ENCODE measurements at places on chromosomes 11 and 22. TPM values are rescaled to one million over a fixed set of nuclear protein-coding genes. Genes with fewer than 3 reads are reported as not detected.

- DNase-seq: no peak
These were observed 12.9 kb upstream of the SORL1-AS1 start for GRCh38 chr11:121465709-121466062.

- no peak for DNase-seq
These were observed 77.1 kb upstream of the EIF3D start for GRCh38 chr22:36606114-36606513.

GRCh38 chr22:31748490-31748889 is 1.4 kb downstream of the PRR14L start:
- DNase-seq: no peak

STK33 gene
- 3.7 TPM for polyA plus RNA-seq

All from forelimb muscle (tissue), 1 donor.